ENCODE measurements at places on chromosomes 2 and 18.

GRCh38 chr2:203733684-203734083, 27.2 kb downstream of the CD28 start:
- DNase-seq, result no peak

DNA sequence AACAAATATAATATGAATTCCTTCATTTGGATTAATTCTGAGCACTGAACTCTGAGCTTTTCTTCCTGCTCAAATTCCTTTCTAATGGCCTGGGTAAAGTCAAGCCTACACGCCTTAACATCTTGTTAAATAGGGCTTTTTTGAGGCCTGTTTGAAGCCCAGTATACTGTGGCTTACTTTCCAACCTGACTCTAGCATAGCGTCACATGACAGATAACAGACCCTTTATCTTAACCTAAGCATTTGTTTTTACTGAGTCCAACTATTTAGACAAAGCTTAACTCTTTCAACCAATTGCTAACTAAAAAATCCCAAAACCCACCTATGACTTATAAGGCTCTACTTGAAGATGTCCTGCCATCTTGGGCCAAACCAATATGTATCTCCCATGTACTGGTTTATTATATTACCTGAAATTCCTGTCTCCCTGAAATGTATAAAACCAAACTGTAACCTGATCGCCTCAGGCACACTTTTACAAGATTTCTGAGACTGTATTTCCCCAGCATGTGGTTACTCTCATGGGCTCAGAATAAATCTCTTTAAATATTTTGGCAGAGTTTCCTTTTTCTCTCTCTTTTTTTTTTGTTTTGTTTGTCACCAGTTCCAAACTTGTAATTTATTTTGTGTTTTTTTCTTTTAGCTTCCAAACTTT, 271.1 kb upstream of the VWC2L start:
- no peak for DNase-seq

- DNase-seq, result no peak
Measured at GRCh38 chr2:128413718-128414341, 95.2 kb upstream of the HS6ST1 start.

GRCh38 chr2:28401948-28402550, 9.4 kb downstream of the FOSL2 start:
- DNase-seq, result no peak

- no peak for DNase-seq
Measured at GRCh38 chr2:167191588-167191987, 303.3 kb downstream of the XIRP2 start.

- DNase-seq, result no peak
Measured at GRCh38 chr2:181679544-181679979, 755 bp downstream of the NEUROD1 start.

DNA sequence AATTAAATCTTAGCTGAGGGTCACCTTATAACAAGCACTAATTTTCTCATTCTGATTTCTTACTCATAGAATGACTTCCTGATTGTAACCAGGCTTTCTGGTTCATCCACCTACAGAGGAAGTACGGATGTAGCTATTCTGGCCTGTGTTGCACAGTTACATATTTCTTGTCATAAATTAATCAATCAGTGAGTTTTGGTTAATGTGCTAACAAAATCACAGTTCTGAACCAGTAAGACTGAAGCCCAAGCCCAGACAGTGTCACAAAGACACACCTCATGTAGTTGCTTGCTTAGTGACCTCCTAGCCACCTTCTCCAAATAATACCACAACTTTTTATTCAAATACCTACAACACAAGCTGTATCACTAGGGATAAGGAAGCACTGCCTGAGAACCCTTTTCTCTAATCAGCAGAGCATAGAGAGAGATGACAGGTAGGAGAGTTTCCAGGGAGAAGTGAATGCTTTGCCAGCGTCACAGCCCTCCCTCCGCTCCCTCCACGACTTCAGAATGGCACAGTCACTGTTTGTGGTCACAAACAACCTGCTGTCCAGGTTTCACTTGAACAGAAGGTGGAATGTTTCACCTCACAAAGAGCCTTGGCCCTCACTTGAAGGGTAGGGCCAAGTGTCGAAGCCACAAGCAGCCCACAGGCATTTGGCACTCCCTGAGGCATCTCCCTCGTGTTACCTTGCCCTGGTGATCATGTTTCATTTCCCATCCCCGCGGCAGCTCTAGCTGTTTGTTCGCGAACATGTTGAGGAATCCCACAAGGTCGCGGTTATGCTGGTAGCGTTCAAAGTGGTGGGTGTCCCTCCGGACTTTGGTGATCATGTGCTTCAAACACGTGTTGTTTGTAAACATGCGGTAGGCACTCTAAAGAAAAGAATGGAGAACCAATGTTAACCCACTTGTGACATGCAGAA, 120.8 kb upstream of the STK17B start:
- no peak for DNase-seq

- no peak for DNase-seq
Measured at GRCh38 chr2:207692206-207693065, 19.0 kb upstream of the CCNYL1 start.

GRCh38 chr2:42771546-42772153, 7.7 kb upstream of the OXER1 start:
- DNase-seq, result no peak

DNA sequence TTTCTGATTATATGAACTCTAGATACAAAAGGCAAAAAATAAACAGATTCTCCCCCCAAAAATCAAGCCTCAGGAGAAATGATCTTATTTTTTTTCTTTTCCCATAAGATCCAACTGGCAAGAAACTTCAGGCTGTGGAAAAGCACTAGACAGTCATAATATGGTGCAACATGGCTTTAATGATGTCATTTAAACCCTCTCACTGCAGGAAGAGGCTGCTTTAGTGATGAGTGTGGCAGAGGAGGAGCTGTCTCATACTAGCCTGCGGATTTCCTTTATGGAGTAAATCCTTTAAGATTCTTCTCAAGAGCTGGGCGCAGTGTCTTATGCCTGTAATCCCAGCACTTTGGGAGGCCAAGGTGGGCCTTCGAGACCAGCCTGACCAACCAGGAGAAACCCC, 83.3 kb upstream of the CD28 start:
- DNase-seq, result peak; percentile 44

DNA sequence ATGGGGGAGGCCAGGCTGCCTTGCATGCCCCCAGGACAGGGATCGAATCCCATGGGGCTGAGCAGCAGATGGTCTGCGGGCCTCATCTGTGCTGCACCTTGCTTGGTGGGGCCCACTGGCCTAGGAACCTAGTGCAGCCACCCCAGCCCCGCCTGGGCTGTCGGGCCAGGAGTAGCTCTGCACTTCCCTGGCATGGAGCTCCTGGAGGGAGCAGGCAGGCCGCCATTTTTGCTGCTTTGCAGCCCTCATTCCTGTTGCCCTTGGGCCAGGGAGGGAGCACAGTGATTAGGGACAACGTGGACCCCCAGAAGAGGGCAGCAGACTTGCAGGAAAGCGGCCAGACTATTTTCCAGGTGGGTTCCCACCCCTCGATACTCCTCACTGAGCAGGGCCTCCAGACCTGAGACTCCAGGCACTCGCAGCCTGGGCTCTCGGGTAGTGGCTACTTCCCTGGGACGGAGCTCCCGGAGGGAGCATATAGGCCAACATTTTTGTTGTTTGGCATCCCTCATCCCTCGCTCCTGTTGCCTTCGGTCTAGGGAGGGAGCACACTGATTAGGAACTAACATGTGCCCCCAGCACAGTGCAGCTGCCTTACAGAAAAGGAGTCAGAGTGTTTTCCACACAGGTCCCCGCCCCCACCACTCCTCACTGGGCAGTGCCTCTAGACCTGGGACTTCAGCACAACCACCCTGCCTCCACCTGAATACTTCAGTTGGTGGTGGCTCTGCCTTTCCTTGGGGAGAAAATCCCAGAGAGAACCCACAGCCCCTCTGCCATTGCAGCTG, 99.5 kb downstream of the MAIP1 start:
- no peak for DNase-seq

DNA sequence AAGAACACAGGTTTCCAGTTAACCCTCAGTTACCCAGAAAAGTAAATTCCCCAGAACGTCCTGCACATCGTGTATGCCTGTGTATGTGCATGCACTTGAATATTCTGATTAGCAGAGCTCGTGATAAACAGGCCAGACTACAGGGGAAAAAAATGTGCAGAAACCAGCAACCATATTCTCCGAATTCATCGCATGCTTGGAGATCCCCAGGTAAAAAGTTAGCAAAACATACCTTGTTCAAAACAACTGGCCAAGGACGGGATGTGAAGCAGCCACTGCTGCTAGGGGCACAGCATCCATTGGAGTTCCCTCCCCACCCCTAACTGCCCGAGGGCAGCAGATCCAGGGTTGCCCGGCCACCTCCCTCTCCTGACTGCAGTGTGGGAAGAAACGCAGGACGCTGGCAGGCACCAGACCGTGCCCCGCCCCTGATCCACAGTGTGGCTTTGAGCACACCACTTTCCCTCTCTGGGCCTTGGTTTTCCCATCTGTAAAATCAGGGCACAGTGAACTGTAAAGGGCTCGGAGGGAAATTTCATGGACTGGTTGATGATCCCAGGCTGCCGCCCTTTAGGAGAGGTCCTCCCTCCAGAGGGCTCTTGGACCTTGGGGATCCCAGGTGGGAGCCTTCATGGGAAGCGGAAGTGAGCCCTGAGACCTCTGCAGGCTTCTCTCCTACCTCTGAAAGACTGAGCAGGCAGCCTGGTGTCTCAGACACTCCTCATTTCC, 11.9 kb upstream of the ARID5A start:
- DNase-seq, result no peak

GRCh38 chr2:229749779-229750178, 35.4 kb upstream of the DNER start:
- DNase-seq, result no peak

- no peak for DNase-seq
Measured at GRCh38 chr2:167689444-167689843, 558.0 kb downstream of the STK39 start.

DNA sequence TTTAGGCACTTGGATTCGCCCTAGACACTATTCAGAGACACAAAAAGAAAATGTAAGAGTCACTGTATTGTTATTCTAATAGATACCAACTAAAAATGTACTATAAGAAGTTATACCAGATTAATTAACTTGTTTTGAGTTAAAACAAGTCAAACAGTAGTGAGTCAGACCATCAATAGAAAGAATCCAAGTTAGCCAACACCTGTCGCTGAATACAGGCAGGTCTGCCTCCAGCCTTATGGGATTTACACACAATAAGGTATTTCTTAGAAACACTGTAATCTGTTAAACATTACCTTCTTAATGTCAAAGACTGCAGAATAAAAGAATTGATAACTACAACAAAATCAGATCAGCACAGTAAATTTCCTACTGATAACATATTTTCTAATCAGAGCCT, 181.4 kb downstream of the DYM start:
- DNase-seq, result no peak

GRCh38 chr2:30994227-30995056, 143.8 kb downstream of the GALNT14 start:
- DNase-seq, result no peak

Data from NCI-H460 (cell line).